ENCODE measurements at places on chromosomes 3 and 15.

GRCh38 chr3:69961706-69962439 lies 37.7 kb upstream of the SAMMSON start:
- no peak for DNase-seq

DNA sequence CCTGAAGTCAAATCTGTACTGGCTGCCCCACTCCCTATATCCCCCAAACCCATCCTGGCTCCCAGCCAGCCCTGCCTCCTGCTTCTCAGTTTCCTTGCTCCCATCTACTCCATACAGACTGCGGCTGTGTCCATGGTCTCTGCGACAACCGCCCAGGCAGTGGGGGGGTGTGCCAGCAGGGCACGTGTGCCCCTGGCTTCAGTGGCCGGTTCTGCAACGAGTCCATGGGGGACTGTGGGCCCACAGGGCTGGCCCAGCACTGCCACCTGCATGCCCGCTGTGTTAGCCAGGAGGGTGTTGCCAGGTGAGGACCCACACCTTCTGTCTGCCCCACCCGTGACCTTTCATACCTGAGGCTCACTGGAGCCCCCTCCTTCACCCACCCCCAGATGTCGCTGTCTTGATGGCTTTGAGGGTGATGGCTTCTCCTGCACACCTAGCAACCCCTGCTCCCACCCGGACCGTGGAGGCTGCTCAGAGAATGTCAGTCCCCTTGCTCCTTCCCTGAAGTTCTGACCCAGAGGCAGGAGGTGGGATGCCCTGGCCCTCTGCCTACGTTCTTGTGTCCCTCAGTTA lies 14.7 kb downstream of the STAB1 start:
- no peak for DNase-seq

- no peak for DNase-seq
Observed at GRCh38 chr15:39585389-39585841, 4.5 kb downstream of the THBS1 start.

GRCh38 chr3:71625676-71626075 lies 42.1 kb upstream of the FOXP1 start:
- DNase-seq, result no peak

DNA sequence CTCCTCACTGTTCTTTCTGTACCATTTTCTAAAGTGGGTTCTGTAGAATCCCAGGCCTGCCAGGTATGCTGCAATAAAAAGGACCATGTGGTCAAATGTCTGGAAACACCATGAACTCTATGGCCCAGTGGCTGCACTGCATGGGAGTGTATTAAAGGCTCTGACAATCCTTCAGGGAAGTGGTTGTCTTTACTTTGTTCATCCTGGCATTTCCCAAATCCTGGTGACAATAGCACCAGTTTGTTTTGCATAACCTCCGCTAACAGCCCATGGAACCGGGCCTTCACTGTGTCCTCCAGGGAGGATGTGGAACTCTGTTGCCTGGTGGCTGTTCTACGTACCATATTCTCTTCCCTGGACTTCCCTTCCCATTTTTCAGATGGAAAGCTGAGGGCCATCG lies 11.2 kb upstream of the DUSP7 start:
- DNase-seq, result no peak

- no peak for DNase-seq
Observed at GRCh38 chr3:133468251-133468721, 68.4 kb downstream of the BFSP2 start.

GRCh38 chr3:3127432-3128010 lies 781 bp downstream of the TRNT1 start:
- no peak for DNase-seq

GRCh38 chr3:108088697-108089096 lies 2.1 kb downstream of the CD47 start:
- DNase-seq, result no peak

- no peak for DNase-seq
Observed at GRCh38 chr15:97729270-97729669, 231.2 kb upstream of the ARRDC4 start.

GRCh38 chr3:149657321-149657925 lies 402 bp downstream of the WWTR1 start:
- DNase-seq, result no peak

DNA sequence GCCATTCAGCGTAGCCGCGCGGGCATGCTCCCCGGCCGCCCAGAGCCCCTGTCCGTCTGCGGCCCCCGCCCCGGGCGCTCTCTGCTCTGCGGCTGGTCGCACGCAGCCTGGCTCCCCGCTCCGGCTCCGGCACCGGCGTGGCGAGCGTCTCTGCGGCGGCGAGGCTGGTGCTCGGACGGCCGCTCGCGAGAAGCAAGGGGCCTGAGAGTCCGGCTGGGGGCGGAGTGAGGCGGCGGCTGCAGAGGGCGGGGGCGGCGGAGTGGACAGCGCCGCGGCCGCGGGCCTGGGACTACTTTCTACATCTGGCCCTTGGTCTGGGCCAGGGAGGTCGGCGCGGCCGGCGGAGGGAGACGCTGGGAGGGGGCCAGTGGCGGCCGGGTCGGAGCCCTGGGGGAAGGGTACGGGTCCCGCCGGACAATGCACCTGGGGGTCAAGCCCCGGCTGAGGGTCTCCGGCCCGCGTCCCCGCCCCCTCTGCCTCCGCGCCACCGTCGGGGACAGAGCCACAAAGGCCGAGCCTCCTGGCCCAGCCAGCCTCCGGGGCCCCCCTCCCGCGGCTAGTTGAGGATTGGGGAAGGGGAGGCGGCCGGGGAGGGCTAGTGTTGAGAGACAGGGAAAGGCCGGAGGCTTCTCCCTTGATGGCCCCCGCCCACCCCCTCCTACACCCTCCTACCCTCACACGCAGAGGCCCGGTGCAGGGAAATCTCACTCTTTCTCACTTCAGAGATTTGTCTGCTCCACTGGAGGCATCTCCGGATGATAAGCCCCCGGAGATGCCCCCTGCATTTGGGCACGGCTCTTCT lies at the start of gene PRTG:
Gene PRTG (minus strand): TSS at position 226 of the 802 bp plus-strand sequence. CDS start 221 bp downstream, at position 5.
- peak; percentile 89 for DNase-seq

DNA sequence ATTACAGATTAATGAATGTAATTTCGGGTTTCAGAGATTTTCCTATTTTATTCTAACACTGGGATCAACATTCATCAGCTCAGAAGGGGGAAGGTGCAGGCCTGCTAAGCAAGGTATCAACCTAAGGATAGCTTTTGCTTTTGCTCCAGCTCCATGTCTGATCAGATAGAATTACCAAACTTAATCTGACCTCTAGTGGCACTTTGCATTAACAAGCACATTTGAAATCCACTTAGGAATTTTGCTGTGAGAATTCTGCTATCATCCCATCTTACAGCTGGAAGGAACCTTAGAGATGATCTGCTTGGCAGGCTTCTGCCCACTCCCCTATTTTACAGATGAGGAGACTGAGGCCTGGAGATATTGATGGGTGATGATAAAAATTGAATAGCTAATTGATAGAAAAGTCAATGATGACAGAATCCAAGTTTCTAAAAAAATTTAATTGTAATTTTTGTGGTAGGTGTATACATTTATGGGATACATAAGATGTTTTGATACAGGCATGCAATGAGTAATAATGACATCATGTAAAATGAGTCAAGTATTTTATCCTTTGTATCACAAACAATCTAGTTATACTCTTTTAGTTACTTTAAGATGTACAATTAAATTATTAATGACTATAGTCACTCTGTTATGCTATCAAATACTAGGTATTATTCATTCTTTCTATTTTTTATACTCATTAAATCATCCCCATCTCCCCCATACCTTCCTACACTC lies 209.2 kb upstream of the ZPLD1 start:
- peak; percentile 43 for DNase-seq

- no peak for DNase-seq
Observed at GRCh38 chr15:63764804-63765311, 68.9 kb downstream of the HERC1 start.

All from iPS-NIHi11 (cell line).